ENCODE measurements at places on chromosomes 11 and 22.

DNA sequence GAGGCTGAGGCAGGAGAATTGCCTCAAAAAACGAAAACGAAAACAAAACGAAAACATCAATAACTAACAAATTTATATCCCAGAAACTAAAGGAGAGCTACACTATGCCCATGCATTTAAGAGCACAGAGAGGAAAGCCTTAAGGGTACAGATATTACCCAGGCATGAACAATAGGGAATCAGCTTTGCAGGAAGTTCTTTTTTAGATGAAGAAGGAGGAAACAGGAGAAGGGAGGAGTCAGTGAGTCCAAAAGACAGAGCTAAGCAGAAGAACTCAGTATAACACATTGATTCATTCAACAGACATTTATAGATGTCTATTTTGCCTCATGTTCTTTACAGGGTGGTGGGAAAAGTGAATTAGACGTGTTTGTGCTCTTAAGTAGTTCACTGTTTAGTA, 8.3 kb downstream of the MRPL17 start:
- no peak for DNase-seq

DNA sequence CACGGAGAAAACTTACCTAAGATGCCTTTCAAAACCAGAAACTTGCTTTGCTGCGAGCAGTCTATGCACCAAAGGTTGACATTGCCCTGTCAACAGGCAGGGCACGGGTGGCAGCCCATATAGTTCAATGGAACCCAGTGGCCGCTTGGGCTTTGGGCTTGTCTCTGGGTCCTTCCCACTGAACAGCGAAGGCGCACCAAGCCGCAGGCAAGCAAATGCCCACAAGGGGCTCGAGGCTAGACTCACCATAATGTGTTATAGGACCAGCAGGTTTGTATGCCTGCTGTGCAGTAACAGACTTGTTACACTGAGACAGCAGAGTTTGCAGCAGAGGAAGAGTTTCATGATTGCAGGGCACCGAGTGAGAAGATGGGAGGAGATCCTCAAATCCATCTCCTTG, 20.3 kb downstream of the CLDN5 start:
- DNase-seq, result no peak

DNA sequence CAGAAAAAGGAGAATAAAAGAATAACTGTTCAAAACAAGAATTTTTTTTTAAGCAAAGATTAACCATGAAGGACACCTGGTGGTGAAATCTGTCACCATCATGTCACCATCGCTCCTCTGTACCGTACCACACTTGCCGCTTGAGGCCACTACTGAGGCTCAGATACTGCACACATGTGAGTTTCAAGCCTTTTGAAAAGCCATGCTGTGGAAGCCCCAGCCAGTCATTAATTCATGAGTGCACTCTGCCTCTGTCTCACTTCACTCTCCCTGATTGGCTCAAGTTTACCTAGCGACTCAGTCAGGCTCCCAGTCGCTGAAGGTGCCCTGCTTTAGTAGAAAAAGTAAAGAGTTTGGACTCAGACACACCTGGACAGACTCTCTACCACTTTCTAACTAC, 6.6 kb upstream of the MS4A12 start:
- DNase-seq, result no peak

- no peak for DNase-seq
Observed at GRCh38 chr11:19763330-19763729, 50.7 kb downstream of the NAV2 start.

DNA sequence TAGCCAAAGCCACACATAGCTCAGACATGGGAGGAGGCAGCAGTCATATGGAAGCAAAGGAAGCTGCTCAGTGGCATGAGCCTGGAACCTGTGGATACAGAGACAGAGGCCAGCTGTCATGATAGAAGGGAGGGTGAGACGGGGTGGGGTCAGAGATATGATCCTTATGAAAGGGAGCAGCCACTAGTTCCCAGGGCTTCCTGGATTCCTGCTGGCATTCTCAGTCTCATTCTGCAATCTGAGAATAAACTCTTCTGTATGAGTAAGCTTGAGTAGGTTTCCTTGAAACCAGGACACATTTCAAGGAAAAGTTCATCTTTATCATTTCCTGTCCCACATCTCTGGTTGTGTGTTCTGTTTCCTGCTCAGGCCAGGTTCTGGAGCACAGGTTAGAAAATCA, 220.2 kb upstream of the SNX19 start:
- no peak for DNase-seq

DNA sequence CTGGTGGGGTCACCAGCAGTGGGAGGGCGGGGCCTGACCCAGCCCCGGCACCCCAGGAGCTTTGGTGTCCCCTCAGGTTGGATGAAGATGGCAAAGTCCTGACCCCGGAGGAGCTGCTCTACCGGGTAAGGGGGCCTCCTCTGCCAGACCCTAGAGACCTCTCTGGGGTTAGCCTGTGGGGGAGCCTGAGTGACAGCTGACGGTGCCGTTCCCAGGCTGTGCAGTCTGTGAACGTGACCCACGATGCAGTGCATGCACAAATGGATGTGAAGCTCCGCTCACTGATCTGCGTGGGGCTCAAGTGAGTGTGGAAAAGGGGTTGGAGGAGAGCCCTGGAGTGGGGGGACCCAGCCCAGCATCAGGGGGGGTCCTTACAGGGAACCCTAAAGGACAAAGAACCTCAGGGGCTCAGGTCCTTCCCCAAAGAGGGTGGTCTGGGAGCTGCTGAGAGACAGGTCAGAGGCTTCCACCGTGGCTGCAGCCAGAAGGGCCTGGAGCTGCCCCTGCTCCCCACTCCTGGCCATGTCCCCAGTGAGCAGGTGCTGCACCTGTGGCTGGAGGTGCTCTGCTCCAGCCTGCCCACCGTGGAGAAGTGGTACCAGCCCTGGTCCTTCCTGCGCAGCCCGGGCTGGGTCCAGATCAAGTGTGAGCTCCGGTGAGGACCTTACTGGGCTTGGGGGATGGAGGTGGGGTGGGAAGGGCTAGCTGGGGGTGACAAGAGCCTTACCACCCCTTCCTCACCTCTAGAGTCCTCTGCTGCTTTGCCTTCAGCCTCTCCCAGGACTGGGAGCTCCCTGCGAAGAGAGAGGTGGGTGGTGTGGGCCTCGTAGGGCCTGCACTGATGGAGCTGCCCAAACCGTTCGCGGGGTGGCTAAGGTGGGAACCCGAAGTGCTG, 38.6 kb downstream of the SGSM3 start:
- no peak for DNase-seq

GRCh38 chr11:61834278-61835048, 6.4 kb downstream of the FADS2 start:
- no peak for DNase-seq

DNA sequence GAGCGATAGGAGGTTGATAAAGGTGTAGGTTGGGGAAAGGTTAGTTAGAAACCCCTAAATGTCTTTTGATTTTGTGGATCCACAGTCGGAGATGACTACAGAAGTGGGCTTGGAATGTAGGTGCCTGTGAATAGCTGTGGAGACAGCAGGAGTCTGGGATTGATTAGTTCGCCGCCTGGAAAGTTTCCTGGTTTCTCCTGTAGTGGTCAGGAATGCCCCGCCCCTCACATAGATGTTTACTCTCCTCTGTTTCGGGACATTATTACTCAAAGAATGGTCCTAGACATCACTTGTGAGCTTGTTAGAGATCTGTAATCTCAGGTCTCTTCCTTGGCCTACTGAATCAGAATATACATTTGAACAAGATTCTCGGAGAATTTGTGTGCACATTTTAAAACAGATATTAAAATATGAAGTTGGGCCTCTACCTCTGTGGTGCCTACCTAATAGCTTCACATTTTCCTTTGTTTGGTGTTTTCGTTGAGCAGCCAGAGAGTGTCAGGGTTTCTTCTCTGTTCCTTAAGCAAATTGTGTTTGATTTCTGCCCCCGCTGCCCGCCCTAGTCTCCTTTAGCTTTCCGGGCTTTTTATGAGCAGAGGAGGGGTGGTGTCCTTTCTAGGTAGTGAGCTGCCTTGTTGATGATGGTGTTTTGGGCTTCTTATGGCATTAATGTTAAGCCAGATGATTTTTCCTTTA, 89.4 kb downstream of the PPP6R3 start:
- no peak for DNase-seq

GRCh38 chr11:45272701-45273100, 13.4 kb downstream of the SYT13 start:
- no peak for DNase-seq

GRCh38 chr22:40414311-40414710, 43.9 kb downstream of the SGSM3 start:
- DNase-seq, result no peak

DNA sequence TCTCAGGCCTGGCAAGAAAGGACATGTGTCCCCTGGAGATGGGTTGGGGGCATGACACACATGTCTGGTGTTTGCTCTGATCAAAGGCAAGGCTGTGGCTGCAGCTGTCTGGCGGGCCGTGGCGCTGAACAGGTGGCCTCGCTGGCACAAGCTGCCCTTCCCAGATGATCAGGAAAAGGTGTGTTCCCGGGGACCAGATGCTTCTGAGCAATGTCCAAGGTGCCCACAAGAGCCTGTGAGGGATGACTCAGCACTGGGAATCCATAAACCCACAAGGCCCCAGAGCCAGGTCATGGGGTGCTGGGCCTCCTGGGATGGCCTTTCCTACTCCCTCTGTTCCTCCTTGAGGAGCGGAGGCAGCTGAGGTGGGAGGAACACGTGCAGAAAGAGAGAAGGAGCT, 9.7 kb upstream of the LRP5 start:
- no peak for DNase-seq

GRCh38 chr22:40055143-40055883, 60.6 kb downstream of the FAM83F start:
- no peak for DNase-seq

GRCh38 chr22:46636221-46637002, 16.2 kb downstream of the GRAMD4 start:
- no peak for DNase-seq

DNA sequence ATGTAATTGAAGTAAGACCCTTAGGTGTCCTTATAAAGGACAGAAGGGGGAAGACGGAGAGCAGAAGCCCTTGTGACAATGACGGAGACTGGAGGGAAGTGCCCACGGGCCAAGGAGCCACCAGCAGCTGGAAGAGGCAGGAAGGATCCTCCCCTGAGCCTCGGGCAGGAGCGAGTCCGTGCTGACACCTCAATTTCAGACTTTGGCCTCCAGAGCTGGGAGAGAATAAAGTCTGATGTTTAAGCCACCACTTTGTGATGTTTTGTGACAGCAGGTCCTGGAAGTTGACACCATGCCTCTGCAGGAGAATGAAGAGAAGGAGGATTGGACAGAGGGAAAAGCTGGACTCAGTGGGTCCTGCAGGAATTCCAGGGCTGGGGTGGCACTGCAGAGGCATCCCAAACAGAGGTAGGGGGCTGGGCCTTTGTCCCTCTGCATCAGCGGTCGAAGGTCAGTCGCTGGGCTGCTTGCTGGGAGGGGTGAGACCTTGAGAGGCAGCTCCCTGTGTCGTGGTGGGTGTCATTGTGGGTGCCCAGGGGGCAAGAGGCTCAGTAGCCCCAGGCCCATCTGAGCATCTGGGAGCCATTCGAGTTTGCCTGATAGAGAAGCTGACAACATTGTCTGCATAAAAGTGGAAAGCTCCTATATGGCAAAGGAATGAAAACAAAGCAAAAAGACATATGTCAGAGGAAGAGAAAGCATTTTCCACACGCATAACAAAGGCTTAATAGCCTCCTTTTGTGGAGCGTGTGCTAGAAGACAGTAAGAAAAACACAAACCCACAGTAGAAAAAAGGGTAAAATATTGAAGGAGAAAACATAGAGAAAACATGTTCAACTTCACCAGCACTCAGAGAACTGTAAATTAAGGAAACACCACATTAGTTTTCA, 68.8 kb downstream of the RTL6 start:
- no peak for DNase-seq

- DNase-seq, result no peak
Observed at GRCh38 chr22:25746012-25746373, 4.0 kb downstream of the MYO18B start.

DNA sequence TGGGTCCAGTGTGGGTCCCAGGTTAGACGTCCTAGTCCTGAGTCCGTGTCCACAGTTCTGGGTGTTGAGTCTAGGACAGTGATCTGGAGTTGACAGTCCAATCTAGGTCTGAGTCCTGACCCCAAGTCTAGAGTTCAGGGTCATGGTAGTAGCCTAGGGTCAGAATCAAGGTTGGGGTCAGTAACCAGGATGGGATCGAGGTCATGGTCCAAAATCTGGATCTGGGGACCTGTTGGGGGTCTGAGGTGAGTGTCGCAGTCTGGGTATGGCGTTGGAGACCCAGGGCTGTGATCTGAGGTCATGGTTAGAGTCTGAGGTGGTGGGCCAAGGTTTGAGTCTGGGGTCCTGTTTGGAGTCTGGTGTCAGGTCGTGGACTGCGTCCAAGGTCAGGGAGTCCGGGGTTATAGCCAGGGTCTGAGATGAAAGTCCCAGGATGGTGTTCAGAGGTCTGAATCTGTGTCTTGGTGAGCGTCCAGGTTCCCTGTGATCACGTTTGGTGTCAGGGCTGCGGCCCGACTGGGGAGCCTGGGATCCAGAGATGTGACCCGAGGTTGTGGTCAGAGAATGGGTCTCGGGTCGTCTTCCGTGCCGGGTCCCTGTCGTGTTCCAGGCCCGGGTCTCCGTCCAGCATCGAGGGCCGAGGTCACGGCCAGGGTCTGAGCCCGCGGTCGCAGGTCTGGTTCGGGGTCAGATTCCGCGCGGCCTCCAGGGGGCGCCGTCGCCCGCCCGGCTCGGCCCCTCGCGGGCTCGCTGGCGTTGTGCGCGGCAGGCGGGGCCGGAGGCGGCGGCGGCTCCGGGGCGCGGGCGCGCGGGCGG, 432 bp upstream of the GRK2 start:
- no peak for DNase-seq

DNA sequence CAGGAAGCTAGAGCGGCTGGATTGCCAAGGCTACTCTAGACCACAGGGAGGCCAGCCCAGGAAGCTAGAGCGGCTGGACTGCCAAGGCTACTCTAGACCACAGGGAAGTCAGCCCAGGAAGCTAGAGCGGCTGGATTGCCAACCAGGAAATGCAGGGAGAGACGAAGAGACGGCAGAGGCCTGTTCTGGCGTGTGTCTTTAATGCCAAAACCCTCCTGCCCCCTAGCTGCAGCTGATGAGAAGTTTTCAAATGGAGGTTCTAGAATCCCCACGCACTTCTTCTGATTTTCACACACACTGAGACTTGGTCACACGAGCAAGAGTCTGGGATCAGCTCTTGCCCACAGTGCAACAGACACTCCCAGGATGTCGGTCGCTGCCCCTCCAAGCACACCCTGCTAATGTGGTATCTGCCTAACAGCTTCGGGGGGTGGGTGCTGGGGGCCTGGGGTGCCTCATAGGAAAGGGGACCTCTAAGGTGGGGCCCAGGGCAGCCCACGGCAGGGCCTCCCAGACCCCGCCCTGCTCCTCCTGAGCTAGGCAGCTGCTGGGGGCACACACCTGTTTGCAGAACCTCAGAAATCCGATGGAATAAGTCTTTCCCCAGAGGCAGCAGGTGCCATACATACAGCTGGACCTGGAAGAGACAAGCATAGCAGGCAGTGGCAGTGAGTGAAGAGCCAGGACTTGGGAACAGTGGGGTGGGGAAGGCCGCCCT, 28.5 kb downstream of the MAFF start:
- DNase-seq, result no peak

- DNase-seq, result no peak
Observed at GRCh38 chr11:119637481-119637880, 91.5 kb downstream of the NECTIN1 start.

GRCh38 chr11:69509846-69510390, 28.5 kb downstream of the LINC01488 start:
- no peak for DNase-seq

- DNase-seq, result no peak
Observed at GRCh38 chr11:105132716-105133511, 6.7 kb downstream of the CARD18 start.

- no peak for DNase-seq
Observed at GRCh38 chr11:104594228-104594958, 303.9 kb downstream of the CASP12 start.

Measured in stimulated activated CD8-positive, alpha-beta memory T cell treated with anti-CD3 and anti-CD28 coated beads, Interleukin-15, amount 100 ng/mL, for 1 hour (primary cell).